ENCODE measurements at places on chromosomes 7 and 10. TPM values are rescaled to one million over a fixed set of nuclear protein-coding genes. Genes with fewer than 3 reads are reported as not detected.

- no peak for DNase-seq
These were observed 292.6 kb upstream of the MGMT start for GRCh38 chr10:129174232-129175014.

FZD8 gene
- total RNA-seq = 28.0 TPM

DNA sequence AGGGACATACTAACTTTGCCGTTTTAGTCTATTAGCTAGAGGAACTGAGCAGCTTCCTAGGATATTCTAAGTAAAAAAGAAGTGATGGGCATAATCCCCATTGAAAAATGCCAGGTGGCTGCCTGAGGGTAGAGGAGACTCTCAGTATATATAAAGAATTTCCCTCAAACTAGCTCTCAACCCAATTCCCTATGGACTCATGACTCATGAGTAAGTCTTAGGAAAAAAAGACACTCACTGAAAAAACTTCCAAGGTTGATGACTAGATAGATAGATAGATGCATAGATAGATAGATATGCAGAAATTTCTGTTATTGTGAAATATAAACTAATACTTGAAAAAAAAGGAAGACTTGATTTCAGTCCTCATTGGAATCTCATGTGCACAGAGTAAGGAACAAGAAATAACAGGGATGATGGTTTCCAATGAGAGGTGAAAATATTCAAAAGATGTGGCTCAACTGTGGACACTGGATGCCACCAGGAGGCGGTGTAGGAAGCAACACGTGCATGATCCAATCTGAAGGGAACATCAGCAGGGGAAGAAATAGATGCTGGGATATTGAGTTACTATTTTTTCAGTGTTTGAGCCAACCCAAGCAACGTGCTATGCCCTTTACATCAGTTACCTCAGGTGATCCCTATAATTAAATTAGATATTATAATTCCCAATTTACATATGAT, 711.0 kb upstream of the LRRTM3 start:
- DNase-seq = no peak

GRCh38 chr10:58576751-58577436, 64.2 kb downstream of the BICC1 start:
- DNase-seq = no peak

SYT15B gene
- total RNA-seq = 10.5 TPM

DNA sequence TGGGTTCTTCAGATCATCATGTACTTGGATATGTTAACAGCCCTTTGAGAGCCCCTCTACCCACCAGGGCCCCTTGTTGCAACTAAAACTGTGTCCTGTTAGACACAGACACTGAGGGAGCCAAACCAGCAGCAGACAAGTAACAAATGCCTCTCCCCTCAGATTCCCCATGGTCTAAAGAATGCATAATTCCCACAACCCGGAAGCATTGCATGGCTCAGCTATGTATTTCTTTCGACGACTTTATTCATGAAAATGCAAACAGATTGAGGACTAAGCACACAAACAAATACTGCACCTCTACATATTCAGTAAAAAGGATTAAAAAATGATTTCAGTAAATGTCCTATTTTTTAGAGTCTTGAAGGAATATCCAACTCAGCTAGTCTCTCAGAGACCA, 70.1 kb upstream of the HECW1 start:
- no peak for DNase-seq

DNA sequence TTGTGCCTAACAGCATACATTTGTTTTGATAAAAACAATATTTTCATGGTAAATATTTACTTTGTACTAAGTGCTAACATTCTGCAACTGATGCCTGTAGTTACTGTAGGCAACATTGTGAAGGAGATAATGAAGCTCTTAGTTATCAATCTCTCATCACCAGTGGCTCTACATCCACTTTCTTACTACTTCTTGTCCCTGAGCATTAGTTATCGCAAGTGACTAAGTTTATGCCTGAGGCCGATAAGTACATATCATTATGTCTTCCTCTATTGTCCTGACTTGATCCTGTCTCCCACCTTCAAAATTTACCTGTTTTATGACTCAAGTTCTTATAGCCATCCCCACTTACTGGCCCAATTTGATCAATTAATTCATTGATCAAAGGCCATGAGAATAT, 63.6 kb downstream of the MACC1 start:
- DNase-seq = no peak
